ENCODE measurements at places on chromosomes 11 and 22. TPM values are rescaled to one million over a fixed set of nuclear protein-coding genes. Genes with fewer than 3 reads are reported as not detected.

NLRX1 gene
- total RNA-seq = 21.3 TPM

L3MBTL2 gene
- total RNA-seq = 16.0 TPM

GRCh38 chr11:88909500-88909899 lies 156.3 kb downstream of the GRM5 start:
- peak; percentile 5 for DNase-seq

- peak; percentile 67 for DNase-seq
Observed at GRCh38 chr11:65489706-65490320, 9.0 kb upstream of the MALAT1 start.

DNA sequence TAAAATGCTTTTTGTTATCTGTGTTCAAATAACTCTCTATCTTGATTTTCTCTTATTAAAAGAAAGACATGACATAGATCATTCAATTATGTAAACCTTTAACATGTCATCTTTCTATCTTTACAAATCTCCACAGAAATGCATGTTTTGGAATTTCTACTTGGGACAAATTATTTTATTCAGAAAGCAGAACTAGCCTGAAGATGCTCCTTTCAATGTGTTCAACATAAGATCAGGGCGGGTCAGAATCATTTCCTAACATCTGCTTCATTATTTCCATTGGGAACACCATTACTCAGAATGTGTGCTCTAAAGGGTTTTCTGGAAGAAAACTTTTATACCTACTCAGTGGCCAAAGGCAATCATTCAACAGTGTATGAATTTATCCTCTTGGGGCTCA lies at the start of gene OR5AL1:
Gene OR5AL1, plus strand, starts transcription at position 301 of the 400 bp plus-strand sequence.
- no peak for DNase-seq

DNA sequence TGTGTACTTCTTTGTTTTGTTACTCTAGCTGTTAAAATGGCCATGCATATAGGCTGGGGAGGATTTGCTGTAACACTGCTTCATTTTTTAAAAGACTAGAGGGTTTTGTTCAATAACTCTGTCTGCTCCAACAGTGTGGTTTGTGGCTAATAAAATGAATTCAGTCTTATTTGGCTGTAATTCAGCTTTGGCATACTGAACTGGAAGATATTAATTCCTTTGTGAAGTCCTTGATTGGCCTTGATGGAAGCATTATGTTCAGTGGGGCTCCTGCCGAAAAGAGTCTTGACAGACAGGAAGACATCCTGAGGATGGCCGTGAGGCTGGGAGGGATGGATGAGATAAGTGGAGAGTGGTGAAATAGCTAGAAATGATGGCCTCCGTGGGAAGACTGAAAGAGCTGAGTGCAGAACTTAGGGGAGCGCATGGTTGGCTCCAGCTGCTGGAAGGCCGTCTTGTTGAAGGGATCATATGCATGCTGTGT lies 44.8 kb upstream of the MYO18B start:
- DNase-seq = no peak

DNA sequence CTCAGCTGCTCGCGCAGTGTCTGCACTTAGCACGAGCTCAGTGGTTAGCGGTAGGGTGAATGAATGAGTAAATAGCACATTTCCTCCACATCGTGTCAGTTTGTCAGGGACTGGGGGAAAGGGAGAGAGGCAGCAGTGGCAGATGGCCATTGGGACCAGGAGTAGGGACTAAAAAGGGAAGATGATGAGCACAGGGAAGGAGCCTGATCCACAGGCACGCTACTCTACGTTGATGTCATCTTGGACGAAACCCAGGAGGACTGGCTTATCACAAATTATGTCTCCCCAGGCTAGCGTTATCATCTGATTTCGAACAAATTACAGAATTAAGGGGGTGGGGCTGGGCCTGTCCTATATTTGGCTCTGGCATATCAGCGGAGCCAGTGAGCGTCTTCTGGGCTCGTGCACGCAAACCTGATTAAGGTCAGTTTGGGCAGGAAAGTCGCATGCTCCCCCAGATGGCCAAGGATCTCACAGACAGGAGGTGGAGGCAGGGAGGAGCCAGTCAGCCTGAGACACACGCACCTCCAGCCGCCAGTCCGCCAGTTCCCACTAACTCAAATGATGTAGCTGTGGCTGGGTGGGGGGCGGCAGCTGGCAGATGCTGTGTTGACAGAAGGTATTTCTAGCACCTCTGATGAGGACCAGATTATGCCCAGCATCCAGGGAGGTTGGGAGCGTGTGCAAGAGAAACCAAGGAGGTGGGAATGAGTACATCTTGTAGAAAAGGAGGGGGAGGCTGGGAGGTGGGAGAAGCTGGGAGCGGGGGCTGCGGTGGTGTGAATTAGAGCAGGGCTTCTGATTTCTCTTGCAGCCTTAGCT lies 97.4 kb upstream of the PRDM11 start:
- DNase-seq = no peak

GRCh38 chr11:35859301-35859700 lies 84.6 kb upstream of the LDLRAD3 start:
- no peak for DNase-seq

DNA sequence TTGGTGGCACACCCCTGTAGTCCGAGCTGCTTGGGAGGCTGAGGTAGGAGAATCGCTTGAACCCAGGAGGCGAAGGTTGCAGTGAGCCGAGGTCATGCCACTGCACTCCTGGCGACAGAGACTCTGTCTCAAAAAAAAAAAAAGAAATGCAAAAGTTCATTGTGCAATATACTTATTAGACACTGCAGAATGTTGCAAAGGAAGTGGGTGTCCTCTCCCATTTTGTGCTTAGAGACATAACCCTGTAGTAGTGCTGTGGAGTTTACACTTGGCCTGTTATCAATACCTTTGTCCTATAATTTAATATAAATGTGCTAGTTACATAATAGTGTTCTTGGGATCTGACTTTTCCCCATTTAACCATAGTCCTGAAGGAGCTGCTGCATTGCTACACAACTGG lies 9.4 kb downstream of the BCL2L13 start:
- DNase-seq = no peak

All from fibroblast of lung (primary cell).